Epithelial cell of esophagus (primary cell): ENCODE measurements at places on chromosomes 1 and 21.

DNA sequence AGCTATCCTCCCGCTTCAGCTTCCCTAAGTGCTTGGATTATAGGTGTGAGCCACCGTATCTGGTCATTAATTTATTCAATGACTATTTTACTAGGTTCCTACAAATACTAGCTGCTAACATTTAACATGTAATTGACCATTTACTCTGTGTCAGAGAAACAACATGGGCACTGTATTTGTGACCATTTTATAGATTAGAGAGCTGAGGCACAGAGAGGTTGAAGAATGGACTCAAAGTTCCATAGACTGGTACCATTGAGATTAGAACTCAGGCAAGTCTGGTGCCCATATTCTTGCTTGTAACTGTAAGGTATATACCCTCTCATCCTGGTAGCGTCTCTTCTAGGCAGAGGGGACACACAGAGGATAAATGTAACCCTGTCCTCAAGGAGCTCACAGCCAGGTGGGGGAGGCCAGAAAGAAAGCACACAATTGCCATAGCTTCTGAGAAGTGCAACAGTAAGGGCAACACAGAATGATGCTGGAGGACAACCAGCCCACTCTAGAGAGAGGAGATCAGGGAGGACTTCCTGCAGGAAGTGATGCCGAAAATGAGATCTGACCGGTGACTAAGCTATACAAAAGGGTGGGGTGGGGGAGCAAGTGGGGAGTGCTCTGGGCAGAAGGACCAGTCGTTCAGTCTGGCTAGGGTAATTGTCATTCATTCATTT lies 3.8 kb downstream of the SRARP start:
- DNase-seq = peak; percentile 26

DNA sequence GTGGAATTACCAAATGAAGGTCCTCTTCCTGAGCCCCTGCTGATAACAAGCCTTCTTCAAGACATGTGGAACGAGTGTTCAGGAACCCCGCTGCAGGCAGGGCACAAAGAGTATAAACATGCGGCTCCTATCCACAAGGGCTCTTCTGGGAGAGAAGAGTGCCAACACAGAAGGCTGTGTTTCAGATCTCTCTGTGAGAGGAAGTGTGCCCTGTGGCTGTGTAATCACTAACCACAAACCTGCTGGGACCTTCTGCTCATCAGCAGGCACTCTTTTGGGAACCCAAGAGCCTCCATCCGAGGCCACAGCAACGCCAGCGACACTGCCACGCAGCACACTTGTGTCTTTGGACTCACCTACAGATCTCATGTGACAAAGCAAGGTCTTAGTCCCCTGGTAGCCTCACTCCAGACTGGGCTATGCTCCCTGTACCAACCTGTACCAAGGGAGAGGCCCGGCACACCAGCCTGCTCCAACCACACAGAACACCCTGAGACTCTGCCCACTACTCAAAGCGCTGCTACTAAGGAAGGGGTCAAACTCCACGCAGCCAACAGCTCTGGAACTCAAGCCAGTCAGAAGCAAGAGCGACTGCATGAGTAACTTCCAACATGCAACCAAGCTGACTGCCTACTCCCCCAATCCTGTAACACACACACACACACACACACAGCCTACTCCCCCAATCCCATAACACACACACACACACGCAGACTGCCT lies 7.8 kb downstream of the PTTG1IP start:
- DNase-seq = no peak

DNA sequence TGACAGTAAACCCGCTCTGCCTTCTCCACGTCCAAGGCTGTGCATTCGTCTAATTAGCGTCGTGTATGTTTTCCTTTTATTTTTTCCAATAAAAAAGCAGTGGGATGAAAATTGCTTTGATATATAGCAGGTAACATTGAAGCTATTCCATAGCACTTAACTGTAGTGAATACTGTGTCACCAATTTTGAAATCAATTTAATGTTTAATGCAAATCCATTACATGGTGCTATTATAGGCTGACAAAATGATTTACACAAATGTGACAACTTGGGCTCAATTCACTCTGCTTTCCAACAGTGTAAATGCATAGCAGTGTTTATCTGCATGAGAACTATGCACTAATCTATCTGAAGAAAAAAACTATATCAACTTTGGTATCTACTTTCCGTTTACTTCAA lies 264.8 kb downstream of the TM2D1 start:
- no peak for DNase-seq

GRCh38 chr1:161478985-161479384 lies 26.3 kb upstream of the FCGR2A start:
- DNase-seq = no peak

DNA sequence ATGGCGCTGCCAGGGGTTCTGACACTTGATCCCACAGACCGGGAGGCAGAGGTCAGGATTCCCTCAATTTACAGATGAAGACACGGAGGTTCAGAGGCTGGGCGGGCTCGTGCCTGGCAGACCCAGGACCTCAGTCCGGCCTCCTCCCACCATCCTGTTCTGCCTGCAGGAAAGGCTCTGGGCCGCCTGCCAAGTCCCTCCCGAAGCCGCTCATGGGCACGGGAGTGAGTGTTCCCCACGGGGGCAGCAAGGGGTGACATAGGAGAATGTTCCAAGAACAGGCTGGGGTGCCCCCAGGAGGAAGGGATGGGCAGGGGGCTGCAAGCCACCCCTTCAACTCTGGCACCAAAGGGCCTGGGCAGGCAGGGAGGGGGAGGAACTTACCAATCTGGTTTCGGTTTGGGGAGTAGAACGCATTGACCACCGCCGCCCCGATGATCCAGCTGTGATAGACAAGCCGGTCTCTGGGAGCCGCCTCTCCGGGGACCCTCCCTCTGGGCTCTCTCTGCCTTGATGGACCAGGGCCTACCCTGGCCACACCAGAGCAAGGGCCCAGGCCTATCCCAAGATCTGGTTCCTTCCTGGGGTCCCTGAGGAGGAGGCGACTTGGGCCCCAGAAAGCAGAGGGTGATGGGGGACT lies 7.5 kb downstream of the PRXL2B start:
- DNase-seq = peak; percentile 33

DNA sequence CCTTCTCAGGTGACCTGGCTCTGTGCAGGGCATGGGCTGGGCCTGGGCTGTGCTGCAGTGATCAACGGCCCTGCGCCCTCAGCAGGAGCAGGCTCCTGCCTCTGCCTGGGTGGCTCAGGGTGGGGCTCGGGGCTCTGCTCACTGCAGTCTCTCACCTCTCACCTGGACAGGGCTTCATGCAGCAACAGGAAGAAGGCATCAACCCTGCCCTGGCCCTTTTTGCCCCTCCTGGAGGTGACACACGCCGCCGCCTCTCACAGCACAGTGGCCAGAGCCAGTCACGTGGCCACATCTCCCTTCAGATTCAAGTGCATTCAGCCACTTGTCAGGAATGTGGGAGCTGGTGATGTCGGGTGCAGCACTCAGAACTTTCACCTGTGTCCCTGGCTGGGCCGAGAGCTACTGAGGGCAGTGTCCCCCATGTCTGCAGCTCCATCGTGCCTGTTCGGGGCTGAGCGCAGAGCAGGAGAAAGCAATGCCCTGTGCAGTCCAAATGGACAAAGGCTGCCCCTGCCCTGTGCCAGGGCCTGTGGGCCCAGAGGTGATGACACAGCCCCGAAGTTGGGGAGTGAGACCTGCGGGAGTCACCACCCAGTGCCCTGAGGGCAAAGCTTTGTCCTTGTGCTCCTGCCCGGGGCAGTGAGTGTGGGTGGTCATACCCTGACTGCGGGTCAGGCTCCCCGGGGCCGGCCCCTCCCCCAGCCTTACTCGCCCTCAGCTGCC lies 314.0 kb downstream of the PTPRU start:
- peak; percentile 13 for DNase-seq

- peak; percentile 87 for DNase-seq
These were observed 45.3 kb upstream of the CTBS start for GRCh38 chr1:84619383-84620102.

GRCh38 chr1:38527373-38527966 lies 332.1 kb downstream of the RRAGC start:
- peak; percentile 29 for DNase-seq

GRCh38 chr1:39131940-39132339 lies 72.6 kb upstream of the MACF1 start:
- no peak for DNase-seq

GRCh38 chr1:104760017-104760416 lies 1010.3 kb downstream of the AMY1C start:
- no peak for DNase-seq

DNA sequence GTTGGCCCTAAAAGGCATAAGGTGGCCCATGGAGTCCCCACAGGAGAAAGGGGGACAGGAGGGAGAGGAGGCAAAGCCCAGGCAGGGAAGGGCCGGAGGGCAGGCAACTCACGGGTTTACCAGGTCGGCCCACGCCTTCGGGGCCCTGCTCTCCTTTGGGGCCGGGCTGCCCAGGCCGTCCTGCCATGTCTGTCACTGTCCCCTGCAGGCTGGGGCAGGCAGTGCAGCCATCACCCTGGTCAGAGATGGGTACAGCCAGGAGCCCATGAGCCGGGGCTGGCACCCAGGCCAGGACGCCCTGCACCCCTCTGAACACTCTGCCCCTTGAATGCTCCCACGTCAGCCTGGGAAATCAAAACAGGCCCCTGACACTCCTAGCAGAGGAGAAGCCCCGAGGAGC lies 19.8 kb downstream of the COL16A1 start:
- DNase-seq = no peak

- no peak for DNase-seq
These were observed 87.5 kb downstream of the RGS2 start for GRCh38 chr1:192896376-192896775.

DNA sequence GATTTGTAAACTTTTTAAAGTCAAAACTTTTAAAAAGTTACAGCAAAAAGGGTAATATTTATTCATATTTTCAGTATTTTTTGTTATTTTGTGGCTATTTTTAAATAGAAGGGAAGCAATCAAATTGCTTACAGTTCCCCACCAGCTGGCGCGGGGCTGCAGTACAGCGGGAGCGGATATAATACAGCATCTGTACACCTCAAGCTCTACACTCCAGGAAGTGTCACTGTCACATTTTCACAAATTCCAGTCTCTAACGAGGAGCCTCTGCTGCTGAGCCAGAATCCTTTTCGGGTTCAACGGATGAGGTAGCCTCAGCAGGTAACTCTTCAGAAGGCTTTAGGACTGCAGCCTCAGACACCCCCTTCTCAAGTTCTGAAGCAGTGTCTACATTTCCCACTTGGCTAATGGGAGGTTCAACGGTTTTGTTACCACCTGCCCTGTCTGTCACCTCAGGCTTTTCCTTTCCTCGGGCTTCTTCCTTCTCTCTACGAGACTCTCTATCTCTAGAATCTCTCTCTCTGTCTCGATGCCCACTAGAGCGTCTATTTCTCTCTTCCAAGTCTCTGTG lies 11.7 kb downstream of the SOD1 start:
- no peak for DNase-seq

GRCh38 chr21:39874206-39874605 lies 7.0 kb downstream of the PCP4 start:
- DNase-seq = no peak

DNA sequence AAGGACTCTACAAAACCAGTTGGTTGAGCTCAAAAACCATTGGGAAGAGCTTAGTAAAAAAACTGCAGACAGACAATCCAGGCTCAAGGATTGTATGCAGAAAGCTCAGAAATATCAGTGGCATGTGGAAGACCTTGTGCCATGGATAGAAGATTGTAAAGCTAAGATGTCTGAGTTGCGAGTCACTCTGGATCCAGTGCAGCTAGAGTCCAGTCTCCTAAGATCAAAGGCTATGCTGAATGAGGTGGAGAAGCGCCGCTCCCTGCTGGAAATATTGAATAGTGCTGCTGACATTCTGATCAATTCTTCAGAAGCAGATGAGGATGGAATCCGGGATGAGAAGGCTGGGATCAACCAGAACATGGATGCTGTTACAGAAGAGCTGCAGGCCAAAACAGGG lies 104.0 kb upstream of the BMP8A start:
- peak; percentile 54 for DNase-seq

DNA sequence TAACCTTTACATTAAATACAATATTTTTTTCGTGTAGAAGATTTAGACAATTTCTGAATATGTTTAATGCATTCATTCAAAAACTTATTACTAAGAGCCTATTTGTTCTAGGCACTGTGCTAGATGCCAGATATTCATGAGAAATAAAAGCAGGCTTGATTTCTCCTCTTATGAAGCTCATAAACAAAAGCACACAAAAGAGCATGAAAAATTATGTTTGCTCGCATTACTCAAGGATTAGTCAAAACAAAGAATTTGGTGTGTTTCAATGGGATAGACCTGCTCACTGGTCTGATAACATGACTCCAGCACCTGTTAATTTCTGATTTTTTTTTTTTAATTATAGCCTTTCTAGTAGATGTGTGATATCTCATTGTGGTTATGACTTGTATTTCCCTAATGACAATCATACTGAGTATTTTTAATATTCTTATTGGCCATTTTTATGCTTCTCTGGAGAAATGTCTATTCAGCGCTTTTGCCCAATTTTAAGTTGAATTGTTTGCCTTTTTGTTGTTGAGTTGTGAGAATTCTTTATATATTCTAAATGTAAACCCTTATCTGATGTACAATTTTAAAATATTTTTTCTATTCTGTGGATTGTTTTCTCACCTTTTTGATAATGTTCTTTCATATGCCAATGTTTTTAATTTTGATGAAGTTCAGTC lies 382.3 kb upstream of the ADGRL4 start:
- peak; percentile 11 for DNase-seq

DNA sequence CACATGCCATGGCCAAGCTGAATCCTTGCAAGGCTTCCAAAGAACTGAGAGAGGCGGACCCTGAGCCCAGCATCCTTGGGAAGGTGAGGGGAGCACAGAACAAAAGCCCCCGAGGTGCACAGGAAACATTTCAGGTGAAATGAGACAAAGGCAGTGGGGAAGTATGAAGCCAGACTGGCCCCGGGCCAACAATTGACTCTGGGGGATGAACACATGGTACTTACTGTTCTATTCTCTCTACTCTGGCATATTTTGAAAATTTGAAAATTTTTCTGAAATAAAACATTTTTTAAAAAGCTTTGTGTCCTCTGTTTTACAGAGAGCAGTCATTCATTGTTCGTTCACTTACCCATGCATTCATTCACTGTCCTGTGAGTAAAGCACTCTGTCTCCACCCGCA lies 77.7 kb downstream of the GRIK3 start:
- DNase-seq = no peak

DNA sequence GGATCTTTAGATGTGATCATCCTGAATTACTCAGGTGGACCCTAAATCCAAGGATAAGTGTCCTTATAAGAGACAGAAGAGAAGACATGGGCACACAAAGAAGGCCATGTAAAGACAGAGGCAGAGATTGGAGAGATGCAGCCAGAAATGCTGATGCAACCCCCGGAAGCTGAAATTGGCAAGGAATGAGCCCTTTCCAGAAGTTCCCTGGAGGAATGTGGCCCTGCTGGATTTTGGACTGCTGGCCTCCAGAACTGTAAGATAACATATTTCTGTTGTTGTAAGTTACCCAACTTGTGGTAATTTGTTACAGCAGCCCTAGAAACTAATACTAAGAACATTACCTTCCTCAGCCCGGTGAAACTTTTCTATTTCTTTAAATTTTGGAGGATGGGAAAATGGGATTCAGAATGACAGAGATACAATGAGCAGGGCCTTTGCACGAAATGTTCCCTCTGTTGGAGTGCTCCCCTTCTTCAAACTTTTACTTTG lies 11.2 kb upstream of the PLPP3 start:
- DNase-seq = peak; percentile 15
